ENCODE measurements at places on chromosomes 3 and 15.

GRCh38 chr15:65115542-65115941 lies 542 bp upstream of the UBAP1L start:
- ATAC-seq: no peak
- no peak overlapping the region for H3K27ac ChIP-seq
- H3K27me3 ChIP-seq: no peaks in the 10 kb centered on the region
- no peaks in the 10 kb centered on the region for H3K4me1 ChIP-seq

GRCh38 chr3:59266551-59266950 lies 216.7 kb upstream of the CFAP20DC start:
- H3K27me3 ChIP-seq: no peaks in the 10 kb centered on the region
- H3K27ac ChIP-seq: no peak overlapping the region
- H3K4me3 ChIP-seq: no peak overlapping the region

- H3K4me1 ChIP-seq: no peaks in the 10 kb centered on the region
These were observed 26.9 kb downstream of the PIERCE2 start for GRCh38 chr15:55434989-55435825.

GRCh38 chr3:161371441-161372320 lies at the start of gene SPTSSB:
Gene SPTSSB (minus strand): TSS chr3:161371517. CDS start chr3:161346323, 25,194 bp downstream.
- H3K4me3 ChIP-seq: peak within 1 kb of the TSS; percentile 23
- no peaks in the 10 kb centered on the region for H3K36me3 ChIP-seq
- peaks cover 9% of the 10 kb centered on the region for H3K4me1 ChIP-seq
- ATAC-seq: peak; percentile 57

DNA sequence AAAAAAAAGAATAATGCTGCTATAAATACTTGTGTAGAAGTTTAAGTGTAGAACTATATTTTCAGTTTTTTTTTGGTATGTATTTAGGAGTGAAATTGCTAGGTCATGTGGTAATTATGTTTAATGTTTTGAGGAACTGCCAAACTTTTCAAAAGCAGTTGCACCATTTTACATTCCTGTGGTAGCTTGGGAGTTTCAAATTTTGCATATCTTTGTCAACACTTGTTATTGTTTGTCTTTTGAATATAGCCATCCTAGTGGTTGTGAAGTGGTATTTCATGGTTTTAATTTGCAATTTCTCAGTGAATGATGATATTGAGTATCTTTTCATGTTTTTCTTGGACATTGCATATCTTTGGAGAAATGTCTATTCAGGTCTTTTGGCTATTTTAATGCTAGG lies 30.4 kb downstream of the SKIL start:
- peaks cover 88% of the 10 kb centered on the region for H3K36me3 ChIP-seq
- H3K4me1 ChIP-seq: no peaks in the 10 kb centered on the region
- no peaks in the 10 kb centered on the region for H3K27me3 ChIP-seq
- H3K27ac ChIP-seq: no peak overlapping the region
- no peak for ATAC-seq
- no peak overlapping the region for H3K4me3 ChIP-seq

DNA sequence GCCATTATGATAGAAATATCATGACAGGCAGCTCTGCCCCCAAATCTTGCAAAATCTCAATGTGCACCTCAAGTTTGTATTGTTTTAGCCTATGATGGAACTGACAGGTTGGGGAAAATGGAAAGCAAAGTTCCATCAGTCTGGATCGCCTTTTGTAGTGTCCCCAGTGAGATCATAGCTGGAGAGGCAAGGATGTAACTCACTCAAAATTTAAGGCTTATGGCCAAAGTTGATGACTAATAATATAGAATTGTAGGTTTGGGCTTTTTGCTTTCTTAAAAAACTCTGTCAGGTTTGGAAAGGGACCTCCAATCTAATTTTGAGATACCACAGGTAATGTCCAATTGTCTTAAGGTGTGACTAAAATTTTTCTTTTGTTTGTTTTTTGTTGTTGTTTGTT lies 1.4 kb upstream of the ACP3 start:
- no peaks in the 10 kb centered on the region for H3K4me1 ChIP-seq
- H3K27me3 ChIP-seq: peaks cover 3% of the 10 kb centered on the region
- no peak overlapping the region for H3K27ac ChIP-seq
- ATAC-seq: no peak

DNA sequence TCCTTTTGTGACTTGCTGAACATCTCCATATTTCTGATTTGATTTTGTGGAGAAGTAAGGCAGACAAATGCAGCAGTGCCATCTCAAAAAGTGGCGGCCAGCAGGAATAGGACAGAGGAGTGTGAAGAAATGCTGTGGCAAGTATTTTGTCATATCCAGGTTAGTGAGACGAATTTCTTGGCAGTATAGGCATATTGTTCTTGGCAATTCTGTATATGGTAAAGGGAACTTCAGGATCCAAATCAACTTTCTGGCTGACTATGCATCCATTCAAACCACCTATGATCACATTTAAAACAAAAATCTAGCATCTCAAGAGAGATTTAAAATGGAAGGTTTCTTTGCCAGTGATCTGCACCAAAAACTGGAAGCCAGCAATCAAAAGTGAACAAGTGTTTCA lies 228.0 kb downstream of the DTWD1 start:
- no peaks in the 10 kb centered on the region for H3K36me3 ChIP-seq
- no peak overlapping the region for H3K4me3 ChIP-seq
- no peak overlapping the region for H3K27ac ChIP-seq
- no peaks in the 10 kb centered on the region for H3K27me3 ChIP-seq
- H3K4me1 ChIP-seq: no peaks in the 10 kb centered on the region

DNA sequence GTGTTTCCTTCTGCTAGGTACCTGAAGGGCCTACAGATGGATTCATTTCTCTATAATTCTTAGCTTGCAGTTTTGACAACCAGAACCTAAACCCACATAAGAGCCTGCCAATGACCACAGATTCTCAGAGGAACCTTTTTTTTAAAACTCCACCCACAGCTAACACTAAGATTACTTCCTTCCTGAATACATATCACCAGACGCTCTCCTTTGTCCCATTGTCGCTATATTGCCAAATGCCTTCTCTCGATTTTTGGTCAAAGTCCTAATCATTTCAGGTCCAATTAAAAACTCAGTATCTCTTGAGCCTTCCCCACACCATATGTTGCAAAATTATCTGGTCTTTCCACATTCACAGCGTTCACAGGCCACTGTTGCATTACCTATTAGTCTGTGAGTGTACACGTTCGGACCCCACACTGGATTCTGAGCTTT lies 12.4 kb downstream of the ZNF710 start:
- no peak for ATAC-seq
- no peaks in the 10 kb centered on the region for H3K36me3 ChIP-seq
- no peak overlapping the region for H3K4me3 ChIP-seq
- no peaks in the 10 kb centered on the region for H3K27me3 ChIP-seq

DNA sequence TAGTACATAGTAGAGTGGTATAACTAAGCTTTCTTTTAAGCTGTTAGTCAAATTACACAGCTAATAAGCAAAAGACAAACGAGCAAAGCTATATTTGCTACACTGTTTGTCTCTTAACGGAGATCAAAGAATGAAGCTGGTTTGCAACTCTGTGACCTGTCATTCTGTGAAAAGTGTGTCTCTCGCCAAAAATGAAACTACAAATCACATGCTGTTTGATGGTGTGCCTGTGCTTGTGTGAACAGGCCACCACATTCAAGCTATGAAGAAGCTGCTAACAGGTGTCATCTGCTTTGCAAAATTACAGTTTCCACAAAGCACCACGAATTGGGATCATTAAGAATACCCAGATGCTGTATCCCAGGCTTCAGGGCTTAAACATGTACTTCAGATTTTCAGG lies 667.8 kb upstream of the NAALADL2 start:
- H3K4me1 ChIP-seq: no peaks in the 10 kb centered on the region
- ATAC-seq: no peak
- no peaks in the 10 kb centered on the region for H3K27me3 ChIP-seq

GRCh38 chr3:57077630-57078343 lies 17.3 kb downstream of the SPATA12 start:
- H3K36me3 ChIP-seq: no peaks in the 10 kb centered on the region
- H3K4me3 ChIP-seq: peak overlapping the region; percentile 62
- no peaks in the 10 kb centered on the region for H3K27me3 ChIP-seq
- H3K27ac ChIP-seq: peak overlapping the region; percentile 78

GRCh38 chr3:195421400-195421799 lies 21.4 kb downstream of the ACAP2 start:
- H3K4me1 ChIP-seq: no peaks in the 10 kb centered on the region
- no peaks in the 10 kb centered on the region for H3K27me3 ChIP-seq
- no peak overlapping the region for H3K4me3 ChIP-seq
- H3K36me3 ChIP-seq: no peaks in the 10 kb centered on the region
- no peak for ATAC-seq

Measured in gastroesophageal sphincter (tissue), 4 donors.